ENCODE measurements at places on chromosomes 3 and 15. TPM values are rescaled to one million over a fixed set of nuclear protein-coding genes. Genes with fewer than 3 reads are reported as not detected.
A peak's percentile ranks its signal among the peaks of the same experiment; 100 is the strongest.

DNA sequence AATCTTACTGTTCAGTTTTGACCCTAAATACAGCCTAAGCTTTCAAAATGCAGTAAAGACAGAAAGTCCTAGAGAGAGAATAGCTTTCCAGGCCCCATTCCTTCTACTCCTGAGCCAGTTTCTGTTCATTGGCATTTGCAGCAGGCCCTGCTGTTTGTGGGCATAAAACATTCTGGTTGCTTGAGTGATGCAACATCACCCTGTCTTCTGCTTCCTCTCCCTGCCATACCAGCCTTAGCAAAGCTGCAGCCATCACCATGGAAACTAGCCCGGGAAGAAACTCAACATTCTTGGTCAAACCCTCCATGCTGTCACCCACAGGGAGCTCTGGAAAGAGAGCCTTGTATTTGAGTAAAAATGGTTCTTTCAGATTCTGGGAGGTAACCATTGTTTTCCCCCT is 325.7 kb downstream of the MAGI1 start:
- DNase-seq = no peak

DNA sequence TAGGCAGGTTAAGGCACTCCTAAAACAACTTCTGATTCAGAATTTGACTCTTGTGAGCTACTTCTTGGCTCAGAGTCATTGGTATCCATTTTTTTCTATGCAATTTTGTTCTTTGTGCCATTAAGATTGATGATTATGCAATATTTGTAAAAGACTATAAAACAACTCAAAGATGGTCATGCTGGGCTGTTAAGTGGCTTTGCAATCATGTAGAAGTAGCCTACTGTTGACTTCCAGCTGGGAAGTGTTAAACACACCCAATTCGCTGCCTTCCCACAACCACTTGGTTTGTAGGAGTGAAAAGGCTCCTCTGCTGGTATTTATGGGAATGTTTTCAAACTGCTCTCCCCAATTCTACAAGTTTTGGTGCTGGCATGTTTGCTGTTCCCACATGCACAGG is 74.7 kb upstream of the COL6A6 start:
- no peak for DNase-seq

DNA sequence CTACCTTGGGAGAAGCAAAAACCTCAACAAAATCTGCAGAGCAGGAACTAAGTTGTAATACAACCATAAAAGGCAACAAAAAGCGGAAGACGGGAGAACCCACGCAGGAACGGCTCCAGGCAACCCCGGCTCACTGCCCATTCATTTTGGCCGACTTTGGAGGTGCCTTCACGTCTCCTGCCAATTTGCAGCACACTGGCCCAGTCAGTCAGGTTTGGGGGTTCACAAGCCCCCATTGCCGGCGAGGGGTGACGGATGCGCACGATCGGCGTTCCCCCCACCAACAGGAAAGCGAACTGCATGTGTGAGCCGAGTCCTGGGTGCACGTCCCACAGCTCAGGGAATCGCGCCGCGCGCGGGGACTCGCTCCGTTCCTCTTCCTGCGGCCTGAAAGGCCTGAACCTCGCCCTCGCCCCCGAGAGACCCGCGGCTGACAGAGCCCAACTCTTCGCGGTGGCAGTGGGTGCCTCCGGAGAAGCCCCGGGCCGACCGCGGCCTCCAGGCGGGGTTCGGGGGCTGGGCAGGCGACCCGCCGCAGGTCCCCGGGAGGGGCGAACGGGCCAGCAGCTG is 463 bp downstream of the TERC start:
- peak; percentile 67 for DNase-seq

Gene IRAK2
- total RNA-seq = 4.5 TPM

- no peak for DNase-seq
These were observed 12.4 kb downstream of the POPDC2 start for GRCh38 chr3:119647843-119648575.

Gene BFSP2
- total RNA-seq = not detected

GRCh38 chr15:47961401-47962090 is 159.2 kb upstream of the SLC24A5 start:
- no peak for DNase-seq

- no peak for DNase-seq
These were observed 544.7 kb downstream of the MECOM start for GRCh38 chr3:169118666-169119370.

- DNase-seq = no peak
These were observed 281.9 kb downstream of the TLE3 start for GRCh38 chr15:69815793-69816192.

Gene TLE3
- total RNA-seq = 7.0 TPM

GRCh38 chr3:186566772-186567071 is 417 bp downstream of the TBCCD1 start:
- DNase-seq = no peak

DNA sequence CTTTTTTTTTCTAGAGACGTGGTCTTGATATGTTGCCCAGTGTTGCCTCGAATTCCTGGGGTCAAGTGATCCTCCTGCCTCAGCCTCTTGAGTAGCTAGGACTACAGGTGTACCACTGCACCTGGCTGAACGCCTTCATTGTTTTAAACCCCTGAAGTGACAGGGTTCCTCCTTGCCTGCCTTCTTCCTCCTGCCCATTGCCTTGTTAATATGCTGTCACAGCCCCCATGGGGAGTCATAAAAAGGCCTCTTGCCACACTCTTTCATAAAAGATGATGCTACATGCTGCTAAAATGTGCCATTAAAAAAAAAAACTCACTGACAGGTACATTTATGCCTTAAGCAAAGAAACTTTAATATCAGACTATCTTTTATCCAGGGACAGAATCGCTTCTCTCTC is 116.8 kb upstream of the SKOR1 start:
- no peak for DNase-seq

- peak; percentile 54 for DNase-seq
These were observed 535 bp downstream of the MCTP2 start for GRCh38 chr15:94231723-94232468.

DNA sequence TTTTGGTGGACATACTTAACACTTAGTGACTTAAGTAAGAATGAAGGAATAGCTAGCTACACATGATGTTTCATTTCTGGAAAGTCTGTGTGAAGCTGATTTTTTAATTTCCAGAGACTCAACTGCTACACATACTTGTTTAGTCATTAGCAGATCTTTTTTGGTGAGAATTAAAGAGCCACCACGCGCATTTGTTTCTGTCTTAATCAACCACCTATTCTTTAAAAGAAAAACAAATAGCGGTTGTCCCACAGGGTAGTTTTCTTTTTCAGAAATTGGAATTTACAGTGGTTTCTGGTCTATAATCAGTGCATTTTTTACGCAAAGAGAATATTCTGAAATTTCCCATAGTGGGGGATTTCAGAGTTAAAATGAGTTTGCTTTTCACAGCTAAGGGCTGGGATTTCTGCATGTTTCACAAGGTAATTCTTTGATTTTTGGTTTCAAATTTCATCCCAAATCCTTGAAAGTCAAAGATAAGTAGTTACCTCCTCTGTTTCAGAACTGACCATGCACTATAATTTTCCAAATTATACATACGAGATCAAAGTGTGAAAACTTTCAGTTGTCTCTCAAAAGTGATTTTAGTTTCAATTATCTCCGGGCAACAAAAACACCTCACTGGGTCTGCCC is 631.0 kb upstream of the GRM7 start:
- DNase-seq = no peak

Gene SKIL
- total RNA-seq = 22.4 TPM

Gene IQSEC1
- 58.7 TPM for total RNA-seq

DNA sequence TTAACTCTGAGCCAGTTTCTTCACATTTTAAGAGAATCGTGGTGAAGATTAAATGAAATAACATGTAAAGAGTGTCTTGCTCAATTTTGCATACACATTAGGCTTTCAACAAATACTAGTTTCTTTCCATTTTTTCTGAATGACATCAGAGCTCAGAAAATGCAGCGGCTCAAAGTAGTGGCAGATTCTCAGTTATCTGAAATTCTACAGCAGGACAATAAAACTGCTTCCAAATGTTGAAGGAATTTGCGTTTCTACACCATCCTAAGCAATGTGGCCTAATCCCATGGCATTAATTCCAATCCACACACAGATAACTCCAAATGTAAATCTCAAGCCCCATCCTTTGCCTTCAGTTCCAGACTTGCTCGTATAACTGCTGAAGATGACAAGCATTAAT is 115.8 kb downstream of the PLCH1 start:
- no peak for DNase-seq

- no peak for DNase-seq
These were observed 38.5 kb downstream of the HDC start for GRCh38 chr15:50227076-50227475.

- DNase-seq = peak; percentile 97
These were observed at the start of gene TSC22D2 for GRCh38 chr3:150408221-150409124. TSS of gene TSC22D2 (plus strand) at chr3:150408298. CDS start at chr3:150409351, 1,053 bp downstream.

Gene DUOXA2
- total RNA-seq = not detected

DNA sequence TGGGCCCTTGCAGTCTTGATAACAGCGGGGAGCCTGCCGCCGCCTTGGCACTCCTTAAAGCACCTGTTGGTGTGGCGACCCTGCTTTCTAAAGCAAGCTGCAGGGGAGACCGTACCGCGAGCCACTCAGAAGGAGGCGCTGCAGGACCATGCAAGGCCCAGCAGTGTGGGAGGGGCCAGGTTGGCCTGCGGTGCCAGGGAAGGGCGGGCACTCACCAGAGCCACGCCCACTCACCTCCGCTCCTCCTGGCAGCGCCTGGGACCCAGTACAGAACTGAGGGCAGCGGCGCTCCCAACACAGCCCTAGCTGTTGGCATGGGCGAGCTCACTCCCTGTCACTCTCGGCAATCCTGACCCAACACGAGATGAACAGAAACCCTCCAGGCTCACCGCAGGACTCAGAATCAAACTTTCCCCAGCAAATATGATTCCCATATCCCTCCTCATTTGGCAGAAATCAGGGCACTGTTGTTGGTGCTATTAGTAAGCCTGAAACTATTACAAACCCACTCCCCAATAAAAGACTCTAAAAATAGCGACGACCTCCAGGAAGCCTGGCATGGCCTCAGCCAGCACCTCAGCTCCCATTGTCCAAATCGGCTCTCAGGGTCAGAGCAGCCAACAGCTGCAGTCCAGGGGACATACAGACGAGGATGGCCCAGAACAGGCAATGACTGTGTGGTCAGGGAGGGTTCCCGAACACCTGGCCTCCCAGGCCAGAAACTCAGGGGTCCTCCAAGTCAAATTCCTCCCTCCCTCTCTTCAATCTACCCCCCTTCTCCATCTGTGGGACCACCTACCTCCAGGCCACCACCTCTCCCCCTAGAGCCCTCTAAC is 77.2 kb downstream of the TBC1D2B start:
- DNase-seq = peak; percentile 96

- no peak for DNase-seq
These were observed 615 bp downstream of the DHX30 start for GRCh38 chr3:47803480-47804025.

DNA sequence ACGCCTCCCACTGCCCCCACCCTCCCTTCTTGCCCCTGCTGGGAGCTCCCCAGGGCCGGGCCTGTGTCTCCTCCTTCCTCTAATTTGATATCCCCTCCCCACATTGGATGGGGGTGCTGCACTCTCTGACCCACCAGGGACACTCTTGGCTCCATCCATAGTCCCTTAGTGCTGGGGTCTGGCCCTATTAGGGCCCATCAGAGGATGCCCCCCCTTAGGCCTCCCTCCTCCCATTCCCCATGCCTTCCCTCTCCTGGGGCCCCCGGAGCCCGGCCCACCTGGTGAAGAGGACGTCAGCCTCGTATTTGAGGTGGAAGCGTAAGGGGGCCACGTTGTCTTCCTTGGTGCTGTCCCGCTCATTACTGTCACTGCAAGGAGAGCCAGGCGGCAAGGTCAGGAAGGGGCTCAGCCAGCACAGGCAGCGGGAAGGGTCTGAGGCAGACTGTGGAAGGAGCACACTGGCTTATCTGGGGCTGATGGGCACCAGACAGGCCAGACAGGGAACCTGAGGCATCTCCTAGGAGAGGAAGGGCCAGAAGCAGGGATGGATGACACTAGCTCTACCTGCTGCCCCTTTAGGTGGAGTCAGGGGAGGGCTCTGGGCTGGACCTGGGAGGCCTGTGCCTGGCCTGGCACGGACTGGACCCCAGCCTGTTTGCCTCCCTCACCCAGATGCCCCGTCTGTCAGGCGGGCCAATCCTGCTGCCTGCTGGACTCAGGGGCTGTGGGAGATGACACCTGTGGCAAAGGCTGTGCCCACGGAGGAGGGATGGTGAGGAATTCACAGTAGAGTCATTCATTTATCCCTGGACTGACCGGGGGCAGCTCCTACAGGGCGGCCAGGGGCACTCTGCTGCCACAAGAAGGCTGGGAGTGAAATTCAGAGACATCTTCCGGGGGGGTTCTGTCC is 36.2 kb downstream of the FEM1B start:
- peak; percentile 24 for DNase-seq

Gene KNL1
- total RNA-seq = 1.7 TPM

DNA sequence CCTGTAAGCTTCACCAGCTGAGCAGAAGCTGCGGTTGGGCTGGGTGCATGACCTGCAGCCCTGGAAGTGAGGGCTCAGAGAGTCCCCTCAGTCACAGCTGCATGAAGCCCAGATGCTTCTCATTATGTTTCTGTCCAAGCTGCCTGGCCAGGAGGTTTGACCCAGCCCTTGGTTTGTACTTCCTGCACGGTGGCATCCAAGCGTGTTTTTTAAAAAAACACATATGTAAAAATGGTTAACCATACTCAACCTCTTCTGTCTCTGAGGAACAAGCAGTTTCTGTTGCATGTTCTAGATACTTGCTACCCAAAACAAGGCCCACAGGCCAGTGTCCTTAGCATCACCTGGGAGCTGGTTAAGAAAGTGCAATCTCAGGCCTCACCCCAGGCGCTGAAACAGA is 76.0 kb upstream of the ATP10A start:
- no peak for DNase-seq

Gene CTXN2
- total RNA-seq = not detected
